ENCODE measurements at places on chromosomes 13 and 19. TPM values are rescaled to one million over a fixed set of nuclear protein-coding genes. Genes with fewer than 3 reads are reported as not detected.

Gene SHISA7
- total RNA-seq, result 1.0 TPM

Gene FFAR2
- not detected for total RNA-seq

- DNase-seq, result no peak
Measured at GRCh38 chr13:98219685-98220084, 42.6 kb upstream of the RNF113B start.

GRCh38 chr19:58021541-58022282 is 12.1 kb upstream of the ZSCAN1 start:
- DNase-seq, result peak; percentile 72

DNA sequence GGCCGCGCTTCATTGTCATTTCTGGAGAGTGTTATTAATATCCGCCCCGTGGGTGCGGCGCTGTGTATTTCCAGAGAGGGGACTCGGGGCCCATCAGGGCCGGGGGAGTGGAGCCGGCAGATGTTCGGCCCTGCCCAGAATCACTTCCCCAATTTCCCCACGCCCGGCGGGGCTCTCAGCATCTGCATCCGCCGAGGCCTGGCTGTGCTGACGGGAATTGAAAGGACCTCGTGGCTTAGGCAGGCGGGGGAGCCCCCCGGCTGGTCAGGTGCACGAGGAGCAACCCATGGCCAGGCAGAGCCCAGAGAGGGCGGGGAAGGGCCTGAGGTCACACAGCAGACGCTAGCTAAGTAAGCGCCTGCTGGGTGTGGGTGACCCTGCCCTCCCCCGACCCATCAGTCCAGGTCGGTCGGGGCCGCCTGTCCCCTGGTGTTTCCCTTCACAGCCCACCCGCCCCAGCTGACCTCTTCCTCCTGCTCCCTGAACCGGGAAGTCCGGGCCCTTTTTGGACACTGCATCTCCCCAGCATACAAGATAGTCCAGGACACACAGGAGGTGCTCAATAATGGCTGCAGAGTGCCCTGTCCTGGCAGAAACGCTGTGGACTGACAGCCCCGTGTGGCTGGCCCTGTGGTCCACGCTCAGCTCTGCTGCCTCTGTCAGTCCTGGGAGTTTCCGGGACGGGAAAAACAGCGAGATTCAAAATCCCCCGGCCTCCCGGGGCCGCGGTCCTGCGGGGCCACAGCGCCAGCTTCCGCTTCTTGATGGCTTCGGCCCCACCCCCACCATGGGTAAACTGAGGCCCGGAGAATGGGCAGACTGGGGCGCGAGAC is 22.1 kb downstream of the ARID3A start:
- DNase-seq, result no peak

Gene IL4I1
- 0.67 TPM for total RNA-seq

DNA sequence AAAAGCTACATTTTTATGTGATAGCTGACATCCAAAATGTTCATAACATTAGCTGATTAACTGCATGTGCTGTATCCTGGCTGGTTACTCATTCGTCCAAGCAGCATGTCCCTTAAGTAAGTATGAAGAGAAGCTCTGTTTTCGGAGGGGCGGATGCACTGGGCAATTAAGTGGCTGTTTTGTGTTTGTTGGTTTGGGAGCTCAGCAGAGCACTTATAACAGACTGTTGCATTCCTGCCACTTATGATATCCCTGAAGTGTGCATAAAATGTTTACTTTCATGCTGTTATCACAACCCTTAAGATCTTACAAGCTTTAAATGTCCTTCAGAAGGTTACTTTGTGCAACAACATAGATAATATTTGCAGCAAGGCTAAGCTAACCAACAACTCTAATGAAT is 264.1 kb downstream of the NALCN start:
- no peak for DNase-seq

DNA sequence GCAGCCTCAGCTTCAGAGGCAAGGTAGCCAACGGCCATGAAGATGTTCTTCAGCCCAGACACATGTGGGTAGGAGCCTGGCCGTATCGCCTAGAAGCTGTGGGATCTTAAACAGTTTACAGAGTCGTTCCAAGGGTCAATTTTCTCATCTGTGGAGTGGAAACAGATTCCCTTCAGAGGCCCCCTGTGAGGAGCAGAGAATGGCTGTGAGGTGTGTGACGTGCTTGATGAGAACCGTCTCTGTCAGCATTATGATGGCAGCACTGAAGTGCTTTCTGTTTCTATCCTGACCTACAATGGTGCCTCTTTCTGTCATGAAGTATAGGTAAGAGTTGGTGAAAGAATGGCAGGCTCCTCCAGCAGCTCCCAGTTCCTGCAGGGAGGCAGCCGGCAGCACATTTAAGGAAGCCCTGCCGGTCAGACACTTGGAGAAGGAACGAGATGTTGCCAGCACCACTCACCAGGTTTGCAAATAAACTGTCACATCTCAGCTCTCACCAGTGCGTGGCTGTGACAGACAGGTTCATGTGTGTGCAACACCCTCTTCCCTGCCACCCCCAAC is 277.3 kb downstream of the FOXO1 start:
- DNase-seq, result no peak

Gene ZNF28
- 22.8 TPM for total RNA-seq

DNA sequence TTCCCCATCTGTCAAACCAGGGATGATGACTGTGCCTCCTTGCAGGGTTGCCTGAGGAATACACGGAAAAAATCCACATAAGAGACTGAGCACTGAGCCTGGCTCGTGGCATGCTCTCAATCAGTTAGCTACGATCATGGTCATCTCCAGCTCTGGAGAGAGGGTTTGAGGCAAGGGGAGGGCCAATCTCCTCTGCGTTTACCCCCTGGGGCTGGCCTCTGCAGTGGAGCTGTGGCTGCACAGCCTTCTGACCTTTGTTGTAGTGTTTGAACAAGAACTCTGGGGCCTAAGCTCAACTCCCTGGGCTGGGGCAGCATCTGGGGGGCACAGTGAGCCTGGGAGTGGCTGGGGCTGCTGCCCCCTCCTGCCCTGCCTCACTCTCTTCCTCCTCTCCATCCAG is 5.9 kb downstream of the LRRC4B start:
- no peak for DNase-seq

GRCh38 chr19:43780706-43781525 is at the start of gene KCNN4:
TSS of gene KCNN4 (minus strand) at chr19:43780973. CDS start at chr19:43780861, 112 bp downstream.
- DNase-seq, result no peak

- no peak for DNase-seq
Measured at GRCh38 chr19:10788146-10788545, 47.9 kb downstream of the TMED1 start.

Gene IL17D
- total RNA-seq, result 0.56 TPM

DNA sequence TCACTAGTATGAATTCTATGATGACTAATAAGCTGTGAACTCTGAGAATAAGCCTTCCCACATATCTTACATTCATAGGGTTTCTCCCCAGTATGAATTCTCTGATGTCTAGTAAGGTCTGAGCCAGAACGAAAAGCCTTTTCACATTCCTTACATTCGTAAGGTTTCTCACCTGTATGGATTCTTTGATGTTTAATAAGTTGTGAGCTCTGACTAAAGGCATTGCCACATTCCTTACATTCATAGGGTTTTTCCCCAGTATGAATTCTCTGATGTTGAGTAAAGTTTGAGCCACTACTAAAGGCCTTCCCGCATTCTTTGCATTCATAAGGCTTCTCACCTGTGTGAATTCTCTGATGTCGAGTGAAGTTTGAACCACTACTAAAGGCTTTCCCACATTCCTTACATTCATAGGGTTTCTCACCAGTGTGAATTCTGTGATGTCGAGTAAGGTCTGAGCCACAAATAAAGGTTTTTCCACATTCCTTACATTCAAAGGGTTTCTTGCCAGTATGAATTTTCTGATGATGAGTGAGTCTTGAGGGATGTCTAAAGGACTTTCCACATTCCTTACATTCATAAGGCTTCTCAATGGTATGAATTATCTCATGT is 30.7 kb upstream of the ZFP82 start:
- no peak for DNase-seq

- no peak for DNase-seq
Measured at GRCh38 chr13:105514401-105514800, 1021.1 kb downstream of the EFNB2 start.

GRCh38 chr13:32638739-32639138 is 52.5 kb downstream of the PDS5B start:
- DNase-seq, result no peak

Gene CGB2
- total RNA-seq, result 0.71 TPM

Gene ZNF610
- total RNA-seq, result 5.4 TPM

- DNase-seq, result no peak
Measured at GRCh38 chr19:14156971-14157717, 20.8 kb upstream of the ASF1B start.

Gene TSSK6
- 3.6 TPM for total RNA-seq

DNA sequence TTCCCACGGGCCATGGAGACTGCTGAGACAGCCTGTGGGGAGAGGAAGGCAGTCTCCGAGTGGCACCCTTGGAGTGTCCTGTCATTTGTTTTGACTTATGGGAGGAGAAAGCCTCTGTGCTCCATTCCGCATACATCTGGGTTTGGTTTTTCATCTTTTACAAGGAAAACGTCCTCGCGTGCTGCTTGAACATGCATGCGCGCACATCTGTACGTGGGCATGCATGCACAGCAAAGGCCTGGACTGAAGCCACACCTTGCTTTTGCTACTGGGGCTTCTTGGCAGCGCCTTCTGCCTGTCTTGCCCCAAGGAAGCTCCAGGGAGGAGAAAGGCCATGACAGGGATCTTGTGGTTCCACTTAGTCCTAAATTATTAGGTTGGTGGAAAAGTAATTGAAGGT is 44.0 kb downstream of the SUGP2 start:
- DNase-seq, result no peak

DNA sequence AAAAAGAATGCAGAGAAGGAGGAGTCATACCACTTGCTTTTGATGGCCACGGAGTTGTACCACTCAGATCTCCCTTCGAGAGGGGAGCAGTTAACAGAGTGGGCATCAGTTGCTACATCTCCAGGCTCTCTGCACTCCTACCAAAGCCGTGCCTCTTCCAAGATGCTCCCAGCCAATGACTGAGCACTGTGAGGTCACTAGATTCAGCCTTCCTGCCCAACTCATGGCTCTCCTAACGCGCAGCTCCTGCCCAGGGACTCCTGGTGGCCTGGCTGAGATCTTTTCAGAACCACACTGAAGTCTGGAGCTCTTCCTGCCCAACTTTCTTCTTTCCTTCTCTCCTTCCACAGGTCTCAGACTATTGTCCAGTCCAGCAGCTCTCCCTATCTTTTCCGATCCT is 66.7 kb downstream of the LHFPL6 start:
- DNase-seq, result no peak

- no peak for DNase-seq
Measured at GRCh38 chr13:45149964-45150363, 29.7 kb downstream of the GTF2F2 start.

Gene BORA
- total RNA-seq, result 15.6 TPM

DNA sequence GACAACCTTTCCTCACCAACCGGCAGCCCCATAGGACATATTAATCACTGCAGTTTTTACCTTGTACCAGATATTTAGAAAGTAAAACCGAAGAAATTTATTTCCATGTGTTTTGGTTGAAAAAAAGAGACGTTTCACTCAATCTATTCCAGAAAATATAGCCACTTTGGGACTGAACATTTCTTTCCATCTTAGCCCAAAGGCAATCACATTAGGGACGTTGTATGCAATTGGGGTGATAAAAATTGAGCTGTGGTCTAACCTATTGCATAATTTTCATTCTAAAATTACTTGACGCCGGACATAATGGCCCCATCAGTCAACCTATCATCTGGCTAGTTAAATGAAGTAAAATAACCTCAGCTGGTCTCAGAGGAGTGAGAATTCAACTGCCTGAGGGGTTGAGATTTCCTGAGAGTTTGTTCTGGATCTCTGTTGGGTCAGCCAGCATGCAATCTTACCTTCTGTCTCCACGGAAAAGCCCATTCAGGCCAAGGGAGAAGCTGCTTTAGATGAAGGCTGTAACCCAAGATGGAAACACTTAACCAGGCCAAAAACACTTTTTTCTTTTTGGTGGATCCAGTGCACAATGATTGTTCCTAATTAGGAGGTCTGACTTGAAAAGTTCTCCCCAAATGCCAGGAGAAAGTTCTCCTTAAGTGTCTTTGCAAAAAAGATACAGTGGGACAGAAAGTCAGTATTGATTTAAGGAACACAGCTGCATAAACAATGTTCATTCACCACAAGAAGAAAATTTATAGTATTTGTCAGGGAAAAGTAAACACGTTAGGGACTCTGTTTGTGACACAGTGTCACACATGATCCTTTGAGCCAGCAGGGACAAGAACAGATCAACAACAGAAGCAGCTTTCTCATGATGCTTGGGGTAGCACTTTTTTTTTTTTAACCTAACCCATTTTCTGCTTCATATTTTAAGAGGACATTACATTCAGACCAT is 34.1 kb downstream of the DLEU7 start:
- DNase-seq, result no peak

- no peak for DNase-seq
Measured at GRCh38 chr13:59691501-59692066, 472.1 kb downstream of the DIAPH3 start.

DNA sequence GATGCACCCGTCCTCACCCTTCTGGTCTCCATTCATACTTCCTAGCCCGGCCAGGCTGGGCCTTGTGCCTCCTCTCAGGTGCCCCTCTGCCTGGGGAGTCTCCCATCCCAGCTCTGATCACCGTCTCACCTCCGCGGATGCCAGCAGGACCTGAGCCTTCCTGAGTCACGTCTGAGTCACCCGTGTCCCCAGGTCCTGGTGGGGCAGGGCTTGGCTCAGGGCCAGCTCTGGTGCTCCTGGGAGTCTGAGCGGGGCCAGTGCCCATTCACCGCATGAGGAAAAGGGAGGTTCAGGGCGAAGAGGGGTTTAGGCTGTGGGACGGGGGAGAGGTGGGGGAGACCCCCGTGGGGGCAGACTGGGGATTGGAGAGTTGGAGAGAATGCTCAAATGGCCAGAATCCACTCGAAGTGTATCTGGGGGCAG is 593 bp downstream of the ATP8B3 start:
- DNase-seq, result no peak

DNA sequence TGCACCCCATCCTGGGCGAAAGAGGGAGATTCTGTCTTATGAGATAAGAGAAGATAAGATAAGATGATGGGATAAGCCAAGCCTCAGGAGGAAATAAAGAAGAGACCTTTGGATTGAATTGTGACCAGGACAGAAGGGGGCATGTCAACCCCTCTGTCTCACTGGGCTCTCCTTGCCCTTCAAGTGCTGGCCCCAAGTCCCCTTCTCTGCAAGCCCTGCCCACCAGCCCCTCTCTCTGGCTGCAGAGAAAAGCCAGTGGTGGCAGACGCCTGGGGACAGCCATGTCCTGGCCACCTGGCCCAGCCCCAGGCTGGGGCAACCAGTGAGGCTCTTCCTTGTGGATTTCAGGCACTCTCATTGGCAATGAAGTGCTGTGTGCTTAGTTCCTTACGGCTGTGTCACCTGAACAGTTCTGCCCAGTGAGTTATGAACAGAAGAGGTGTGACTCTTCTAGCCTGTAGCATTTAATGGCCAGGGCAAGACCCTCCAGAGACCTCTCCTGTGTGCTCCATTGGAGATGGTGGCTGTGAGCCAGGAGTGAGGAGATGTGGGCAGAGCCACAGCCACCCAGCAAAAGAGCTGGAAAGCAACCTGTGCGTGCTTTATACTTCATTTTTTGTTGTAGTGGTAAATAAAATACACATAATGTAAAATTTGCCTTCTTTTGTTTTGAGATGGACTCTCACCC is 6.1 kb upstream of the BTBD2 start:
- no peak for DNase-seq

- no peak for DNase-seq
Measured at GRCh38 chr19:44202470-44202869, 9.9 kb upstream of the ZNF227 start.

- no peak for DNase-seq
Measured at GRCh38 chr19:14566712-14567077, 5.2 kb downstream of the NDUFB7 start.

- no peak for DNase-seq
Measured at GRCh38 chr13:50355797-50356196, 340.6 kb downstream of the KCNRG start.

All from H1 (cell line).